ENCODE measurements at places on chromosomes 3 and 15.
A peak's percentile ranks its signal among the peaks of the same experiment; 100 is the strongest.

GRCh38 chr3:197003461-197004385 lies 25.9 kb downstream of the MELTF start:
- no peak for DNase-seq

DNA sequence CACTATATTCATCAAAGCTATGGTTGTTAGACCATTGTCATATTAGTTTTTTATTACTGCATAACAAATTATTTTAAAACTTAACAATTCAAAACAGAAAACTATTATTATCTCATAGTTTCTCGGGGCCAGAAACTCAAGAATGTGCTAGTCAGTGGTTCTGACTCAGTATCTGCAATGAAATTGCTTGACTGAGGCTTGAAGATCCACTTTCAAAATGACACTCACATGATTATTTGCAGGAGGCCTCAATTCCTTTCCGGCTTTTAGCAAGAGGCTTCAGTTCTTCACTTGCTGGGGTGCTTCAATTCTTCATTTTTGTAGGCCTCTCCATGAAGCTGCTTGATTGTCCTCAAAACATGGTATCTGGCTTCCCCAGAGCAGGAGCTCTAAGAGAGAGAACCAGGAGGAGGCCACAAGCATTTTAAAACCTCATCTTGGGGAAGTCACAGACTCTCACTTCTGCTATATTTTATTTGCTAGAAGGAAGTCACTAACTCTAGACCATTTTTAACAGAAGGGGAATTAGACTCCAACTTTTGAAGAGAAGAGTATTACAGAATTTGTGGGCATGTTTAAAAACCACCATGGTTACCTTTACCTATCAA lies 383.7 kb downstream of the MFSD1 start:
- DNase-seq: no peak

DNA sequence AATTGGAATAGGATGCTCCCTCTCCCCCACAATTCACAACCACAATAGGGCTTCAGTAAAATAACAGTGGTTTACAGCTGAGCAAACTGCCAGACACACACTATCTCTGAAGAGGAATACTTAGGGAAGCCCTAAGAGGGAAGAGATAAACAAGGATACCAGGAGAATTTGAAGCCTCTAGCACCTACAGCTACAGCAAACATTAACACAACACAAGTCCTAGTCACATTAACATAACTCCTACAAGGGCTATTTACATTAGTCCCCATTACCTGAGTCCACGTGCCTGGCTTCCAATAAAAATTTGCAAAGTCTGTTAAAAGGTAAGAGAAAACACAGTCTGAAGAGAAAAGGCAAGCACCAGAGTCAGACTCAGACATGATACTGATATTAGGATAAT lies 346.9 kb upstream of the CDIN1 start:
- peak; percentile 14 for DNase-seq

DNA sequence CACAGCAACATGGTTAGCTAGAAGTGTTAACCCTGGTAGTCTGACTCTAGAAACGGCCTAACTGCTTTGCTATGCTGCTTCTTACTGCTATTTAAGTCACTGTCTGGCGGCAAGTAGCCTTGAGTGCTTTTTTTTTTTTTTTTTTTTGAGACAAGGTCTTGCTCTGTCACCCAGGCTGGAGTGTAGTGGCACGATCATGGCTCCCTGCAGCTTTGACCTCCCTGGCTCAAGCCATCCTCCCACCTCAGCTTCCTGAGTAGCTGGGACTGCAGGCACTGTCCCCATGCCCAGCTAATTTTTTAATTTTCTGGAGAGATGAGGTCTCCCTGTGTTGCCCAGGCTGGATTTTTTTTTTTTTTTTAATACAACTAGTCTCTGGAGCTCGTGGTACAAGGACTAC lies 93.2 kb downstream of the ITPR1 start:
- DNase-seq: no peak

DNA sequence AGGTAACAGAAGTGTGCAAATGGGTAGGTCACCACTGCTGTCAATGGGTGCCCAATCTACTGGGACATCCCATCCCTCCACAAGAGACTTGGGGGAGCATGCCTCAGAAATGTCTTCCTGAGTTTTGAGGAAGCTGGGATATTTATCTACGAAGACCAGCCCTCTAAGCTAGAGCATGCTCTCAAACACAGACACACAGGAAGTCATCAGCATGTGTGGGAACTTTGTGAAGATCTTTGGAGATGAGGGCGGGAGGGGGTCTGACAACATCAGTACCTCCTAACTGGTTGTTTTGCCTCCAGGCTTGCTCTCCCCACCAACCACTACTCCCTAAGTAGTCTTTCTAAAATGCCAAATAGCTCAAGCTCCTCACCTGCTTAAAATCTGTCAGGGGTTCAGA lies 3.5 kb upstream of the MEF2A start:
- DNase-seq: no peak

GRCh38 chr15:67156834-67157233 lies 91.4 kb downstream of the SMAD3 start:
- DNase-seq: no peak

DNA sequence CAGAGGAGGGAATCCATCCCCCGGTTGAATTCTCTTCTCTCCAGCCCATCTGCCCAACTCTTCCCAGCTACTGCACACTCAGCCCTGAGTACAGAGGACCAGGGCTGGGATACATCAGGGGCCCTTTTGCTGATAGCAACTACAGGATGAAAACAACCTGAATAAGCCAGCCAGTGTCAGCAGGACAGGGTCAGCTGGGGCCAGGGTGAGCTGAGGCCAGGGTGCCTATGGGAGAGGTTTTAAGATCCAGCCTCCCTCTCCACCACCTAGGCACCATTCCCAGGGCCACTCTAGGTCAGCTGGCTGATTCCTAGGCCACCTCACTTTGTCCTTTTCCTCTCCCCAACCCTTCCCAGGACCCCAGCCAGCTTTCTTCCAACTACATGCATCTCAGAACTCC lies 83.8 kb downstream of the MRPL46 start:
- no peak for DNase-seq
